ENCODE measurements at places on chromosomes 4 and X. TPM values are rescaled to one million over a fixed set of nuclear protein-coding genes. Genes with fewer than 3 reads are reported as not detected.

Gene MAGEA2B
- total RNA-seq: not detected

Gene USP26
- total RNA-seq: not detected

Gene GLUD2
- total RNA-seq: 0.40 TPM

Gene SPANXA1
- total RNA-seq: not detected

Gene ARMCX1
- total RNA-seq: 0.30 TPM

Gene TRIM60
- not detected for total RNA-seq

Gene BST1
- total RNA-seq: 0.33 TPM

Gene DIPK2B
- total RNA-seq: not detected

Gene FRMD7
- not detected for total RNA-seq

Gene PACRGL
- total RNA-seq: 7.8 TPM

Gene PAGE1
- not detected for total RNA-seq

Gene SLAIN2
- total RNA-seq: 53.4 TPM

Gene RGS12
- total RNA-seq: 11.4 TPM

Gene ZCCHC18
- total RNA-seq: 0.78 TPM

Gene SLC34A2
- not detected for total RNA-seq

Gene SPOCK3
- not detected for total RNA-seq

Gene RAI2
- total RNA-seq: not detected

Gene CXCL1
- not detected for total RNA-seq

Gene ATP8A1
- total RNA-seq: 31.4 TPM

Gene CDS1
- 0.08 TPM for total RNA-seq

Gene SERTM2
- not detected for total RNA-seq

Gene ASMT
- not detected for total RNA-seq

Gene PLAC1
- not detected for total RNA-seq

Gene AKAP14
- total RNA-seq: not detected

Gene VGLL1
- not detected for total RNA-seq

Gene NUP62CL
- total RNA-seq: 1.9 TPM

Gene PRR32
- total RNA-seq: not detected

Gene APLN
- 0.48 TPM for total RNA-seq

Gene MSX1
- not detected for total RNA-seq

Gene ODAPH
- total RNA-seq: not detected

Gene DCAF12L2
- not detected for total RNA-seq

Gene CSAG3
- not detected for total RNA-seq

Gene ZDHHC15
- total RNA-seq: 0.13 TPM

Gene ADH7
- not detected for total RNA-seq

Gene HPRT1
- total RNA-seq: 62.0 TPM

Gene C4orf36
- total RNA-seq: not detected

Gene CACNA1F
- total RNA-seq: 0.91 TPM

Gene SHOX
- total RNA-seq: not detected

Gene SSX3
- total RNA-seq: not detected

Gene DUSP21
- total RNA-seq: not detected

Gene PNMA5
- total RNA-seq: 0.15 TPM

Gene MAB21L2
- total RNA-seq: not detected

Gene NUDT6
- 13.2 TPM for total RNA-seq

Gene L1CAM
- 2.4 TPM for total RNA-seq

Gene KCND1
- 3.5 TPM for total RNA-seq

All from activated naive CD4-positive, alpha-beta T cell treated with anti-CD3 and anti-CD28 coated beads, Interleukin-2, amount 10 ng/mL, durations not matched to agents 5 hours and 36 hours (primary cell).